ENCODE measurements at places on chromosomes 3 and 15.

GRCh38 chr3:179021119-179021903 is 50.3 kb downstream of the ZMAT3 start:
- no peak for DNase-seq

- DNase-seq = no peak
Observed at GRCh38 chr3:65660000-65660598, 378.6 kb downstream of the MAGI1 start.

DNA sequence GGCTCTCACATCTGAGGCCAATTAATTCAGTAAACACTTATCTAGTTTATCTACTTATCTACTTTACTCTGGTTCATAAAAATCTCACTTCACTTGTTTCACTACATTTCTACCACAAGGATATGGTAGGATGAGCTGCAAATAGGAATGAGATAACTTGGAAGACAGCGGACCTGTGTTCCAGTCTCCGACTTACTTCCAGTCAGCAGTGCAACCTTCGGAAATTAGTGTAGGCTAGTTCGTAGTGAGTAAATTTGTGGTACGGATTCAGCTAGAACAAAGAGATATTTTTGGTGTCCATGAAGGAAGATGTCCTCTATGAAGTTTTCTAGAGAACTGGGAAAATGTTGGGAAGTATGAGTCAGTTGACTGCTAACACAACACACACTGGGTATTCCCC is 66.3 kb downstream of the TPRG1 start:
- DNase-seq = no peak

DNA sequence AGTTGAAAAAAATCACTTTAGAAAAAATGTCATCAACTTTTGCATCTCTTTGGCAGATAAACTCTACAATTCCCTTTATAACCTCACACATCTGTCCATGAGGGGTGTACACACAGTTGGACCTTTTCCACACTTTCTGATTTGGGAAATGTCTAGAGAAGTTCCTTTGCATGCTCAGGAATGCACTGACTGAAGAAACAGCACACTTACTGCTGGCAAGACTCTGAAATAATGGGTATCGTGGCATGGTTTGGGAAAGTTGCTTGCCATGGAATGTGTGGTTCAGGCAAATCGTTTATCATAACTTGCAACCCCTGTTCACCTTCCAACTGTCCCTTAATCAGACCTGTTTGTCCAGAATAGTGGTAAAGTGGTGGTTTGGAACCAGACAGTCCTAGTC is 135.3 kb upstream of the TGFBR2 start:
- DNase-seq = no peak

DNA sequence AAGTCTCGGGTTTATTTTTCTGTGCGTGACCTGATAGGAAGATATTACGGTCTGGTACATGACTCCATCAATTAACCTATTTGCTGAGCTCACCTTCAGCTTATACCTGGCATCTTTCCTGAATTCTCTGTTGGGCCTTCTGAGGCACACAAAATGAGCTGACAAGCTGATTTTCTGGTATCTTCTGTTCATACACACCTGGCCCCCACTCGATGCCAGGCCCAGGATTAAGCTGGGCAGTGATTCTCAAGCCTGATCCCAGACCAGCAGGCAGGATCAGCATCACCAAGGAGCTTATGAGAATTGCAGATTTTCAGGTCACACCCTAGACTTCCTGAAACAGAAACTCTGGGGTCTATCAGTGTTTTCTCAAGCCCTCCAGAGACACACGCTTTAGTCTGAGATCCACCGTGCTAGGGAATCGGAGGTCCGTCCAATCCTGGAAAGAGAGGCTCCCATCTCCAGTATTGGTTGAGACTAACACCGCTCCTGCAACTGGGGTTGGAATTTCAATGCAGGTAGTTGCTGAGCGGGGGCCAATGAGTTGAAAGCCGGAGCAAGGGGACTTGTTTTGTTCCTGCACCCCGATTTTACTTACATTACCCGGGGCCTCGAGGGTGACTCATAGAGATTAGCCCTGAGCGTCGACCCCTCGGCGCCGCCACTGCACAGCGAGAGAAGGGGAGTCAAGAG is 636 bp upstream of the EIF1B start:
- no peak for DNase-seq

DNA sequence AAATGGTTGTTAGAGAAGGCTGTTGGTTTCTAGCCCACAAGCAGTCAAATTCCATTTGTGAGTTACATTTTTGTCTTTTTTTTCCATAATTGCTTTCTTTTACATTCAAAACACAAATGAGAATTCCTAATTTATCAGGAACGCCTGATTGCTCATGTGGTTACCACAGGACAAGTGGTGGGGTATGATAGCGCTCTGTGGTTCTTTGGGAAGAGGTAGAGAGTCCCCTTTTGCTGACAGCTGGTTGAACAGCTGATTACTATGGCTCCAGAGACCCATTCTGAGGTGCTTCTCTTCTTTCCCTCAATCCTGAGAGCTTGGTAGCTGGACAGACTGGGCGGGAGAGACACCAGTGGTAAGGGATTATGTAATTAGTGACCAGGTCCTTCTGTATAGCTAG is 24.4 kb downstream of the CNOT10 start:
- no peak for DNase-seq

- DNase-seq = no peak
Observed at GRCh38 chr3:14725013-14725412, 50.1 kb downstream of the C3orf20 start.

DNA sequence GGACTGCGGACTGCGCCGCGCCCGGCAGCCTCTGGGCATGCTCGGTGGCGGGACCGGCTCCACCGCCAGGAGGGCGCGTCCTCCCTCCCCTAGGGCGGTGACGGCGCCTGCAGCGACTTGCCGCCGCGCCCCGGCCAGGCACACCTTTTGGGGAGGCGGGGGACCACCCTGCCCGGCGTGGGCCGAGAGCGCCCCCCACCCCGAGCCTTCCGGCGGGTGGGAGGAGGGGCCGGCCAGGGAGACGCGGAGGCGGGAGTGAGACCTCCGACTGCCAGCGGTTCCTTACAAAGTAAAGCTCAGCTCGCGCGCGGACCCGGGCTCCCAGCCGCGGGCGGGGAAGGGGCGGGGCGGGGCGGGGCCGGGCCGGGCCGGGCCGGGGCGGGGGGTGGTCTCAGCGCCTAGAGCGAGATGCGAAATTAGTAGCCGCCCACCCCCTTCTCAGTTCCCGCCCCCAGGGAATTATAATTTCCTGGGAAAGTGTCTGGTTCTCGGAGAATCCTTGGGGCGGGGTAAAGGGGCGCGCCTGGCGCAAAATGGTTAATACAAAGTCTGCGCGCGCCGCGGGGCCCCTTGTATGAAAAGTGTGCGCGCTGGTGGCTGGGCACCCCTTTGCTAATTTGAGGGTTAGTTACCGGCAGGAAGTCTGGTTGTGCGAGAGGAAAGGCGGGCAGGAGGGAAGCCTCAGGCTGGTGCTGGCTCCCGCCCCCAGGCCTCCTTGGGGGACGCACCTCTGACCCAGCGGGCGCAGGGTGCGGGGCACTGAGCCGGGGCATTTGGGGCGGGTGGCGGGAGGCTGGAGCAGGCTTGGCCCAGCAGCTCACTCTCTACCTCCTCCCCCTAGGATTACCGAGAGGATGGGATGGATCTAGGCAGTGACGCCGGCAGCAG is 224.8 kb upstream of the IL12A start:
- peak; percentile 94 for DNase-seq

DNA sequence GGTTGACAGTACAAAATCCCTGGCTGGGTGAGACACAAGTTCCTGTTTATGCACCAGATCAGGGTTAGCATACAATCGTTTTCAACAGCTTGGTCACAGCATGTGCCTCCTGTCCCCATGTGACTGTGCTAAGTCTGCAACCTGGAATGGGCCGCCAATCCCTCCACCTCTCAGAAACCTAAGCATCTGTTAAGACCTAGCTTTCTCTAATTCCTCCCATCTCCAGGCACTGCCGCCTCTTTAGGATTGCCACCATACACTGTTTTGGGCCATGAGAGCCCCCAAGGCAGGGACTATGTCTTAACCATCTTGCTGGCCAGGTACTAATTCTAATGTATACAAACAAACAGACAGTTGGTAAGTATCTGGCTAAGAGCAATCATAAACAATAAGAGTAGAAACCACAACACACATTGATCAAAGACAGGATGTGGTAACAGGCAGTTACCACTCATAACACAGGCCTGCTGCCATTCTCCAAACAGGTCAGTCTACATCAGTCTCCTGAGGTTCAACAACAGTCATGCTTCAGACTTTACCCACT is 25.6 kb downstream of the SEC22C start:
- no peak for DNase-seq

- no peak for DNase-seq
Observed at GRCh38 chr3:121330118-121330517, 215.7 kb downstream of the POLQ start.

DNA sequence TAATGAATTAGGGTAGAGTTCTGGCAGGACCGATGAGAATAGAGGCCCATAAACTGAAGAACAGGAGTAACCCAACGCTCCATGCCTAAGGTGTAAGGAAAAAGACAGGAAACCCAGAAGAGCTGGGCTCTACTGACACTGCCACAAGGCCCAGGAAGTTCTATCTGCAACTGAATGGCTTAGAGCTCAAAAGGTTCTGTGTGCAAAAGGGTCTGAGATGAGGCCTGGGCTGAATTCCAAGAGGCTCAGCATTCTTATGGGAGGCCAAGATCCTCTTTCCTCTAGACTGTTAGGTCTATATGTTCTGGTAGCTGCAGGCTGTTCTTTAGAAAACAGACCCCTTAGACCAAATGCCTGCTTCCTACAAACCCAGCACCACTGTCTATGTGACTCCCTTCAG is 30.5 kb upstream of the PRSS50 start:
- DNase-seq = no peak

- no peak for DNase-seq
Observed at GRCh38 chr3:150127011-150127490, 156.4 kb upstream of the PFN2 start.

- DNase-seq = no peak
Observed at GRCh38 chr3:18097473-18097872, 327.7 kb downstream of the SATB1 start.

- DNase-seq = no peak
Observed at GRCh38 chr15:58260725-58261267, 122.6 kb downstream of the AQP9 start.

DNA sequence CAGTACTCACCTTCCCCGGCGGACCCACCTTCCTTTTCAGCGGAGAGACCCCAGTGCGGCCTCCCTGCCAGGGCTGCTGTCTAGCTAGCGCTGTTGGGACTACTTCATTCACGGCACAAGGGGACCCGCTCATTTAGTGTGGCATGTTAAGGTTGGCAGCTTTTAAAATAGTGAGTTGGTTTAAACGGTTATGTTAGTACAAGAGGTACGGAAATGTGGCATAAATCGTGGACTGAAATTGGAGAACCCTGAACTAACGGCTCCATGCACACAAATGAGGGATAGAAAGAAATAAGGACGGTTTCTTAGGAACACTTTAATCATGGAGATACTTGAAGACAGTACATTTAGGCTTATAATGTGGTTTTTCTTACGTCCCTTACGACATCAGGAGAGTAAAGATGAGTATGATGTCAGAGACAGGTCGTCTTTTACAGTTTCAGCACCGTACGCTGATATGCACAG is 752 bp downstream of the CEP63 start:
- DNase-seq = peak; percentile 54

Data from NCI-H2081 (cell line).